ENCODE measurements at places on chromosomes 5 and 9.

GRCh38 chr5:98214240-98215051, 559.0 kb upstream of the RGMB start:
- DNase-seq, result no peak

DNA sequence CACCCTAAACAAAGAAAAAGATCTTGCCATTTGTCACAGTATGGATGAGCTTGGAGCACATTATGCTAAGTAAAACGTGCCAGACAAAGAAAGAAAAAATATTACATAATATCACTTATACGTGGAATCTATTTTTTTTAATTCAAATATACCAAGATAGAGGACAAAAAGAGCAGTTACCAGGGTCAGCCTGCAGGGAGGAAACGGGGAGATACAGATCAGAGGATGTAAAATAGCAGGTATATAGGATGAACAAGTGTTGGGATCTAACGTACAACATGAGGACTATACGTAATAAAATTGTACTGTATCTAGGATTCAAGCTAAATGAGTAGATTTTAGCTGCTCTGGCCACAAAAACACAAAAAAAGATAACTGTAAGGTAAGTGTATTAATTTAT, 247.5 kb downstream of the TMEM161B start:
- DNase-seq, result no peak

GRCh38 chr5:83837265-83837907, 116.7 kb upstream of the HAPLN1 start:
- DNase-seq, result no peak

- DNase-seq, result no peak
Observed at GRCh38 chr9:7324152-7324598, 475.4 kb downstream of the DMAC1 start.

GRCh38 chr5:95446560-95447221, 55.5 kb downstream of the FAM81B start:
- DNase-seq, result no peak

- DNase-seq, result no peak
Observed at GRCh38 chr9:114954956-114955582, 24.7 kb upstream of the TNFSF8 start.

DNA sequence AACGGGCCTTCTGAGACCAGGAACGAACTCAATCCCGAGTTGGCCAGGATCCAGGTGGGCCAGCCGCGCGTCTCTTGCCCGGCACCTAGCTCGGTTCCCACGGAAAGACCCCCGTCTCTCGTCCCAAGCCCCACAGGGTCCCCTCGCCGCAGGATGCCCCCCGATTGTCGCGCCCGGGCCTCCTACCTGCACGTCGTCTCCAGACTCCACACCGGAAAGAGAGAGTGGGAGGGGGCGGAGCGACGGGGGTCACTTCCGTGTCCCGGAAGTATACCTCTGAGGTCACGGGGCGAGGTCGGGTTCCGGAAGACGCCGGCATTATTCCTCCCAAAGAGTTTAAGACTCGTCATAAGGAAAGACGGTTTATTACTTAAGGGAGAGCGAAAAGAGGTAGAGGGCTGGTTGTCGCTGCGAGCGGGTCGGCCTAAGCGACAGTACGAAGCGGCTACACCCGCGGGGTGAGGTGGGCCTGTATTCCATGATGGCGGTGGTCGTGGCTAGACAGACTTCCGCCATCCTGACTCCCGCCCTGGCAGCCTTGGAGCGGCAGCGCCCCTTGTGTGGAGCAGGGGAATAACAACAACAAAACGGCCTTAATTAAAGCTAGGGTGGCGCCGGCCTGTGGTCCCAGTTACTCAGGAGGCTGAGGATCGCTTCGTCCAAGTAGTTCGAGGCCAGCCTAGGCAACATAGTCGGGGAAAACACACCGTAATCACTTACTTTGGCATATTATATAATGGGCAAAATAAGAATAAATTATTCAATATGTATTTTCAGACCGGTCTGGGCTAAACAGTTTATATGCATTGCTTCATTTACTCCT, at the start of gene RPS14:
RPS14 (minus strand) TSS at position 223 of the 823 bp plus-strand sequence. CDS start 2,006 bp downstream, outside the sequence.
- peak; percentile 93 for DNase-seq

DNA sequence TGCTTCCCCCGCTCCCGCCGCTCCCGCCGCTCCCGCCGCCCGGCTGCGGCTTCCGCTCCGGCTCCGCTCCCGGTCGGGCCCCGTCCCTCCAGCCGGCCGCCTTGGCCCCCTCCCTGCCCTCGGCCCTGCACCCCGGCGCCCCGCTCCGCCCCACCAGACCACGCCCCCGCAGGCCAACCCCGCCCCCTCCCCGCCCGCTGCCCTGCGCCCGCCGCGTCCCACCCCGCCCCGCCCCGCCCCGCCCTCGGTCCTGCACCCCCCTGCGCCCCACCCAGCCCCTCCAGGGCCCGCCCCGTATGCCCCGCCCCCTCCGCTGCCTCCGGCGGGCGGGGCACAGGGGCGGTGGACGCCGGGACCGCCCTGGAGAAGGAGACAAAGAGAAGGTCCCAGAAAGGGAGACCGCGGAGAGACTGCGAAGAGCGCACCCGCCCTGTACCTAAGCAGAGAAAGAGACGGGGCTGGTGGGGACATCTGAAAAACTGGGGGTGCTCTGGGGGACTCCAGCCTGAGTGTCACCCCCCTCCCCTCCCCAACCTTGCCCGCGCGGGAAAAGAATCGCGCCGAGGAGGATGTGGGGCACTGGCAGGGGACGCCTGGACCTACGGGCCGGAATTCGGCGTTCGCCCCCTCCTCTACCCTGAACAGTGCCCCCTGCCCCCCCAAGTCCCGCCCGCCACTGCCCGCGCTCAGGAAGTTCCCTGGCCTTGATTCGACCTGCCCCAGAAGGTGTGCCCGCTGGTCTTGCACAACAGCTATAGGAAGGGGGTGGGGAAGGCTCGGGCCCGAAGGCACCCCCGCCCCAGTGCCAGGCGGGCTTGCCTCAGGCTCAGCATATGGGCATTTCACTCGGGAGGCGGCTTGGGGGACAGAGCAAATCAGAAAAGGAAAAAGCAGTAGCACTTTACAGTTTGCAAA, 42.8 kb upstream of the STXBP1 start:
- peak; percentile 88 for DNase-seq

GRCh38 chr5:36033486-36033885, 33.2 kb downstream of the UGT3A2 start:
- no peak for DNase-seq

DNA sequence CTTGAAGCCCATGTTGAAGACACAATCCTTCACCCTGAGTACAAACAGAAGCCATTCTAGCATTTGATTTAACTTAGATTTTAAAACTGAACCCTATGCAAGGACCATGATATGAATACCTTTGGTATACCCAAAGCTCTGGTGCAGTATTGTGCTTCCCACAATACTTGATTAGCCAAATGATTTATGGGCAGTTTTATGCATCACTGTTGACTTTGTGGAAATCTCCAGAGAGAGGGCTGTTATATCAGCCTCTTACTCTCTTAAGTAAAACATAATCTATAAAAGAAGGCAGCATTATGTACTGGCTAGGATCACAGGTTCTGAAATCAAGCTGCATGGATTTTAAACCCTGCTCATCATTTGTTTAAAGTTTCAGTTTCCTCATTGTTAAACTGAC, 762.8 kb downstream of the EFNA5 start:
- DNase-seq, result no peak

GRCh38 chr9:13896047-13896446, 417.9 kb downstream of the NFIB start:
- no peak for DNase-seq

GRCh38 chr9:131682261-131682660, 57.6 kb downstream of the RAPGEF1 start:
- DNase-seq, result peak; percentile 35

DNA sequence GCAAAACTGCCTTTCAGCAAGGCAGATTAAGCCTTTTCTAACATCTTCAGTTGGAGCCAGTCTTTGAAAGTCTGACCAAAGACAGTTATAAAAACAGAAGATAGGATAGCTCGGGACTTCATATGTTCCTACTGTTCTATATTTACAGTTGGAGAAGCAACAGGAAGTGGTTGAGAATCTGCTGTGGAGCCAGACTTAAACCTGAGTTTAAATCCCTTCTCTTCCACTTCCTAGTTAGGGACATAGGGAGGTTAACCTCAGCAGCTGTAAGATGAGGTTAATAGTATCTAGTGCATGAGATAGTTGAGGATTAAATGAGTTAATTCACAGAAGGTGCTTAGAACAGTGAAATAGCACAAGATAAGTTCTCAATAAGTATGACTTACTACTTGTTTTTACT, 84.5 kb upstream of the FREM1 start:
- DNase-seq, result no peak

GRCh38 chr5:149895416-149896345, 48.9 kb downstream of the PDE6A start:
- no peak for DNase-seq

DNA sequence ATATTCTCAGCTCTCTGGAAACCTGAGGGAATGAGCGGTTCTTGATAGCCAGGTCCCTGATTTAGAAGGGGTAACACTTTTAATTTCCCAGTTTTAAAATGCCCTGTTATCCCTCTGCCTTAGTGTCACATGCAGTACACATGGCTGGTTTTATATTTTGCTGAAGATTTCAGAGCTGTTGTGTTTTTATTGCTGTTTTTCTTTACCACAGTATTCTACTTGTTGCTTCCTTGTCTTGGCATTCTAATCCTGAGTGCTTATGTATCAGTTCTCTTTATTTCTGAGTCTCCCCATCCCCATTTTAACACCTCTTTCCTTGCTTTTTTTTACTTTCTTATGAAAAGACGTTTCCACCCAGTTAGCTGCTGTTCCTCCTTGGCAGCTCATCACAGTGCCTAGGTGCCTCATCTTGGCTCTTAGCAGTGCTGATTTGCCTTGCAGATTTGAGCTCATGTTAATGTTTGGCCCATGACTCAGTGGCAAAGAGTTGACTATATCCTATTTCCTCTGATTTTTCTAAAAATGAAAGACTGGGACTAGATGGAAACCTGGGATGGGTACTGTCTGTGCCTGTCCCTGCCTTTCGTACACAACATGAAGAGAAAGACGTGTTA, 3.7 kb downstream of the MTRR start:
- DNase-seq, result no peak

GRCh38 chr9:3292311-3292710, 233.5 kb downstream of the RFX3 start:
- DNase-seq, result no peak

DNA sequence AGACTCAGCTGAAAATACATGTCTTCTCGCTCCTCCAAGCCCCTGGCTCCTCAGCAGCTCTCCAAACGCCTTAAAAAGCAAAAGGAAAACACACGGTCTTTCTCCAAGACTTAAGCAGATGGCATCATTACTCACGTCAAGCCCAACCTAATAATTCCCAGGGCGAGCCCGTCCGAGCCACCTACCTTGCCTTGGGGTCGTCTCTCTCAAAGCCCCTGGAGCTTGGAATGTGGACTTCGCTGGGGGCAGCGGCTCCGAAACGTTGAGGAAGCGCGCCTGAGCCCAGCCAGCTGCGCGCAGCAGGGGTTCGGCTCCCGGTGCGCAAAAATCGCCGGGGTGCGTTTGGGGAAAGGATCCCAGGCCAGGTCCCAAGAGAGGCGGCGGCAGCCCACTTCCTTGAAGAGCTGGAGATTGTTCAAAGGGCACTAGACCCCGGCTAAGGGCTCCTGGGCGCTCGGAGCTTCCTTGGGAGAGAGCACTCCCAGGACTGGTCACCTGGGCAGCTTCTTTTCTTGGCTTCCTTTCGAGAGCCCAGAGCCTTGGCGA, 395 bp downstream of the DRD1 start:
- DNase-seq, result no peak

DNA sequence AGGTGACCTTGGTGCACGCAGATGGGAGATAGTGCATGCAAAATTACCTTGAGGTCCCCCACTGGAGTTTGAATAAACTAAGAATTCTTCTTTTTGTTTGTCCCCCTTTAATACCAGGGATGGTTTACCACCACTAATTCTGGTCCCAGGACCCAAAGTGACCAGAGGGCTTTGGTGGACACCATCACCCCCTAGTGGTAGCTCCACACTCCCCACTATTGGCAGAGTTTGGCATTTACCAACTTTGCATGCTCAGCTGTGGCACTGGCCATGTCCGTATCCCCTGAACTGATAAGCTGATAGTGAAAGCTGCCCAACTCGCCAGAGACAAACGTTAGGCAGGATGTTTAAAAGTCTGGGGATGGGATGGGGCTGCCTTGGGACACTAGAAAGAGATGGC, 3.3 kb downstream of the ASTN2 start:
- DNase-seq, result peak; percentile 54

GRCh38 chr5:17132444-17133083, 84.9 kb upstream of the BASP1 start:
- DNase-seq, result no peak

- DNase-seq, result no peak
Observed at GRCh38 chr5:159782197-159782994, 133.9 kb upstream of the ADRA1B start.

DNA sequence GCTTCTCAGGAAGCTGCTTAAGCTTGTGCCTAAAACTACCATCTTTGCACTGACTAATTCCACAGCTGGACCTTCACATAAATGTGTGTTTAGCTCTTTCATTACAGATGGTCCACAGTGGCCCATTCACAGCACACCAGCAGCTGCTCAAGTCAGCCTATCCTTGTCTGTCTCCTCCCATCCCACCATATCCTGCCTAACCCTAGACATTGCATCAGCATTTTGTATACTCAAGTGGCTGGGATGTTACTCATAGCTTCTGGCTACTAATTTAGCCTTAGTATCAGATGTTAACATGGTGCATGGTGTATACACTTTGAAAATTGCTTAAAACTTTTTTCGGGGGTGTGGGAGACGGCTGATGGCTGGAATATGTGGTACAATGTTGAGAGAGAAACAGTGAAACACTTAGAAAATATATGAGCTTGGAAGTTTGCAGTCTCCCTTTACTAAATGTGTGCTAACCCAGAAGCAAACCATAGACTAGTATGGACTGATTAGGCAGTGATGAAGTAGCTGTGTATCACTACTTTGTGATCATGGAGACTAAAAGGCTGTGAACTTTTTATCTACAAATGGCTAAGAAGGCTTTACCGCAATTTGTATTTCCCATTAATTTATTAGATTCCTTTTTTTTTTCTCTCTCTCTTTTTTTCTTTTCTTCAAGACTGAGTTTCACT, 83.1 kb downstream of the JMY start:
- DNase-seq, result no peak

DNA sequence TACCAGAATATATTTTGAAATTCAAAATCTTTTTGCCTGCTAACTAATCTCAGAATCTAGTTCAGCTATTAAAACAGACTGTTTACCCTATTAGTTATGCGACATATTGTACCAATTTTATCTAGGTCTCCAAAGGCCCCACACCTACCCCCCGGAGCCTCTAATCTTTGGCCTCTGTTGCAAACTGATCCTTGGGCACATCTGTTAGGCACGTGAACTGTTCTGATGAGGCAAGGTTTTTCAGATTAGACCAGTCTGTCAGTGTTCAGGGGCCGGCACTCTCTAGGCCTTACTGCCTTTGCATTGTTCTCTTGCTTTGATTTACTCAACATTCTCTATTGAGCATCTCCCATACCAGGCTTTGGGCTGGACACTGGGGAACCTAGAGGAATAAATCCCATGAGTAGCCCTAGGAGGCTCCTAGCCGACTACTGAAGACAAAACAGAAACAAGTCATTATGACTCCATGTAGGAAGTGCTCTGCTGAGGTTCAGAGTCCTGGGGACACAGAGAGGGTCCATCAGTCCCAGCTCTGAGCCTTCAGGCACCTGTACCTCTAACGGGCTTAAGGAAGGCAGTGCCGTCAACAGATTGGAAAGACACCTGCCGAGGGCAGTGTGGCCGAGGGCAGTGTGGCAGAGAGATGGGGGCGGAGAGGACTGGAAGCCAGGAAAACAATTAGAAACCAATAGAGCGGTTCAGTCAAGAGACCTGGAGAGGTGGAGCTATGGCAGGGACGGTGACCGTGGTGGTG, 245.1 kb downstream of the AOPEP start:
- DNase-seq, result peak; percentile 88
